ENCODE measurements at places on chromosomes 16 and 17.

- no peak for DNase-seq
Measured at GRCh38 chr16:65621640-65622039, 499.8 kb upstream of the CDH11 start.

DNA sequence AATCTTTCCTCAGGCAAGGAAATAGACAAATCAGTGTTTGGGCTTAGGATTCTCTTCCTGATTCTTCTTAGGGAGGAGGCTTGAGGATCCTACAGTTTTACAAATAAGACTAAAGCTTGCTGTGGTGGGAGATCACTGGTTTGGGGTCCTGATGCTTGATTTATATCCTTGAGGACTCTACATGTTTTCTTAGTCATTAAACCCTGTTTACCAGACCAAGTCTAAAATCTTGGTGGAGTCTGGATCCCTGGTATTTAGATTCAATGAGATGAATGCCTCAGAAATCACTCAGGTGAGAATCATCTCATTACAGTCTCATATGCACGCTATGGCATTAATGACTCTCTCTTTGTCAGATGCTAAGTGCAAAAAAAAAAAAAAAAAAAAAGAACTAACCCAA is 304.3 kb upstream of the SALL1 start:
- DNase-seq = no peak

GRCh38 chr16:54062361-54063278 is 224.0 kb downstream of the IRX3 start:
- DNase-seq = no peak

DNA sequence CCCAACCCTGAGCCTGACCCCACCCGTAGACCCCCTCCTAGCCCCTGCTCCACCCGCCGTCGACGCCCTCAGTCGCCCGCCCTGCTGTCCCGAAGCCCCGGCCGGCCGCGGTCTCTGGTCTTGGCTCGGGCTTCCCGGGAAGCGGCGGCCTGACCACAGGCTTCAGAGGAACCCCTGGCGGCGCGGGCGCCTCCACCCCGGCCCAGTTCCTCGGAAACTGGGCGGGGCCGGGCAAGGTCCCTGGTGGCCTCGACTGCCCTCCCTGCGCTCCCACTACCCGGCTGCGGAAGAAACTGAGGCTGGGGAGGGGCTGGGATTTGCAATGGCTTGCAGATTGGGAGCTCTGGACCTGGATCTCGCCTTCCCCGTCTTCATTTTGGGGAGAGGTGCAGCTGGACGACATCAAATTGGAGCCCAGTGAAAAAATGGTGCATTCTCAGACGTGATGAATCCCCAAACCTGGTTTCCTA is 692 bp upstream of the SOCS1 start:
- DNase-seq = no peak

DNA sequence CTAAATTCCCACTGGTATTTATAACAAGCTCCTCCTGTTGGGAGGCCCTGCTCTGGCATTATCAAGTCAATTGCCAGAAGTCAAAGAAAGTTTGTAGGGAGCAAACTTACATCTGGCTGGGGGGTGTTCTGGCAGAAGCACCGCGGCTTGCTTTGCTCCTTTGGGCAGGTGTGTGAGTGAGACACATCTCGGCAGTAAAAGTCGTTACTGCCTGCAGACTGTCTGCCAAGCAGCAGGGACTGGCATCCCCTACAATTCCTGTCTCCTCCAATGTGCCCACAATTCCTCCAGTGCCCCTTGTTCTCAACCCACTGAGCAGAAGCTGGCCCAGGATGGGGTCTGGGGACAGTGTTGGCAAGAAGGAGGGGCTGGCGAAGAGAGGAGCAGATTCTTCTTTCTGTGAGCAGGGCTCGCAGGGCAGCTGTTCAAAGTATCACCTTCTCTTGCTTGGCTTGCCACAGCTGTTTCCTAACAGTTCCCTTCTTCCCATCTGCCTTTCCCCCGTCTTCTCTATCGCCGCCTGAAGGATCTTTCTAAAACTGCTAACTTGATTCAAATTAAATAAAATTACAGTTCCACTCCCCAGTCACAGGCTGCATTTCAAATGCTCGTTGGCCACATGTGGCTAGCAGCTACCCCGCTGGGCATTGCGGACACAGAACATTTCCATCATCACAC is 30.2 kb downstream of the SPACA3 start:
- no peak for DNase-seq

GRCh38 chr17:41529491-41529915 is 1.4 kb upstream of the KRT19 start:
- DNase-seq = no peak
